H9 (cell line): ENCODE measurements at places on chromosomes 3 and 15. TPM values are rescaled to one million over a fixed set of nuclear protein-coding genes. Genes with fewer than 3 reads are reported as not detected.

The PDZRN3 gene
- 5.5 and 5.9 TPM in 2 replicates for total RNA-seq

GRCh38 chr3:195856410-195857084 is 44.8 kb upstream of the MUC4 start:
- no peak for DNase-seq

The BOC gene
- 3.5 and 4.0 TPM in 2 replicates for total RNA-seq

- no peak for DNase-seq
Observed at GRCh38 chr15:78060232-78060631, 17.3 kb downstream of the TBC1D2B start.

GRCh38 chr15:100763835-100764750 is 115.5 kb upstream of the ALDH1A3 start:
- no peak for DNase-seq

The GUCA1C gene
- total RNA-seq: not detected in 2 replicates

- DNase-seq: no peak
Observed at GRCh38 chr15:86872782-86873181, 793.1 kb downstream of the AGBL1 start.

- DNase-seq: peak; percentile 87
Observed at GRCh38 chr15:43209059-43209824, 11.6 kb downstream of the EPB42 start.
